Heart right ventricle (tissue), 16 donors: ENCODE measurements at places on chromosomes 5 and 9. TPM values are rescaled to one million over a fixed set of nuclear protein-coding genes. Genes with fewer than 3 reads are reported as not detected.

Gene MLLT3
- 12.7 TPM for total RNA-seq

Gene NUTM2F
- not detected for total RNA-seq

Gene LCN1
- 0.76 TPM for total RNA-seq

Gene PDE8B
- total RNA-seq = 1.5 TPM

Gene PCDHGA6
- 9.3 TPM for total RNA-seq

Gene RNF183
- not detected for total RNA-seq

Gene SV2C
- not detected for total RNA-seq

Gene PPP3R2
- total RNA-seq = not detected

Gene DMGDH
- total RNA-seq = 3.4 TPM

Gene IL9
- not detected for total RNA-seq

Gene PTCH1
- 5.9 TPM for total RNA-seq

Gene ANKHD1
- total RNA-seq = 72.6 TPM

Gene PDZD2
- 41.6 TPM for total RNA-seq

Gene SLC22A4
- 3.3 TPM for total RNA-seq
